Effector CD4-positive, alpha-beta T cell (primary cell): ENCODE measurements at places on chromosomes 1 and 21.
A peak's percentile ranks its signal among the peaks of the same experiment; 100 is the strongest.

- DNase-seq: no peak
Observed at GRCh38 chr1:7331926-7332535, 439.1 kb upstream of the VAMP3 start.

DNA sequence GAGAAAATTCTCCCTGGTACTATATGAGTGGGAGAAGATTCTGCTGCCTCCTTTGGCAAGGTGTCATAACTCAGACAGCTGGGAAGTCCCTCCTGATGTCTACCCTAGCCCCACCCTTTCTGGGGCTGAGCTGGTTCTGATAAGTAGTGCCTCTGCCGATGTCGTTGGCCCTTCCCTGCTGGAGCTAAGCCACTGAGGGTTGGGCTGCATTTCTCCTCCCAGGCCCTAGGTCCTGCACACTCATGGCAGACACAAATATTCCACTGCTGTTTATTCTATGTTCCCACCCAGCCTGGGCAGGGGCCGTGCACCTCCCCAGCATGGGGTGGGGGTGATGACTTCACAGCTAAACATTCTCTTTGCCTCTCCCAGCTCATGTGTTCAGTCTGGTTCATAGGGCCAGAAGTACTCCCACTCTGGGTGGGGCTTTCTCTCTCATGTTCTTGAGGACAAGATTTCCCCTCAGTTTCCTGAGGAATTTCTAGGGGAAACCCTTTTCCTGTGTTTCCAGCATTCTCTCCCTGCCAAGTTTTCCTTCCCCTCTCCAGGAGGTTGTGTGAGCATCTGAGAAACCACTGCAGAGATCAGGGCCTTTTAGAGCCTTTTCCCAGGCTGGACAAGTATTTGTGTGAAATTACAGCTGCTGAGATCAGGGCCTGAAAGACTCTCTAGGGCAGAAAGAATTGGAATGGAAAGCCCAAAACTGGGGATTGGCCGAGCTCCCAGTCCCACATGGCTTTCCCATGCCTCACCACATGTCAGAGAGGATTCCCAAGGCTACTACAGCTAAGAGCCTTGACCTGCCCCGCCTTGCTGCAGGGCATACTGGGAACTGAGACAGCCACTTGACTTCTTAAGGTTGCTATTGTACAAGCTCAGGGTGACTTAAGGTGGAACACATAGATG is 66.2 kb downstream of the ATP2B4 start:
- no peak for DNase-seq

GRCh38 chr21:44930543-44930981 is 9.3 kb upstream of the SLX9 start:
- peak; percentile 59 for DNase-seq

- DNase-seq: peak; percentile 25
Observed at GRCh38 chr1:109793486-109794318, 30.0 kb upstream of the EPS8L3 start.

DNA sequence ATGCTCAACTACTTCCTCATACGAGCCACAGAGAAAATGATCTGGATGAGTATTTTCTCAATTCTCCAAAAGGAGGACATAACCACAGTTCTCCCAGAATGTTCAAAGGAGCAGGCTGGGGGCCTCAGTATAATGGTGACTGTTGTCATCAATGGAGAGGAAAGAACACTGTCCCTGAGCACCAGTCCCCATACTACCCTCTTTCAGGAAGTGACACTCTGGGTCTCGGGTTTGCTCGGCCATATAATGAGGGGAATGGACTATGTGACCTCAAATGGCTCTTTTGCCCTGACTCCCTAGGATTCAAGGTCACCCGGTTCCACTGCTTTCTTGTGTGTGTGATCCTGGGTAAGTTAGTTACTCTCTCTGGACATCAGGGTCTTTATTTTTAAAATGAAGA is 22.8 kb downstream of the SLC9A1 start:
- no peak for DNase-seq

DNA sequence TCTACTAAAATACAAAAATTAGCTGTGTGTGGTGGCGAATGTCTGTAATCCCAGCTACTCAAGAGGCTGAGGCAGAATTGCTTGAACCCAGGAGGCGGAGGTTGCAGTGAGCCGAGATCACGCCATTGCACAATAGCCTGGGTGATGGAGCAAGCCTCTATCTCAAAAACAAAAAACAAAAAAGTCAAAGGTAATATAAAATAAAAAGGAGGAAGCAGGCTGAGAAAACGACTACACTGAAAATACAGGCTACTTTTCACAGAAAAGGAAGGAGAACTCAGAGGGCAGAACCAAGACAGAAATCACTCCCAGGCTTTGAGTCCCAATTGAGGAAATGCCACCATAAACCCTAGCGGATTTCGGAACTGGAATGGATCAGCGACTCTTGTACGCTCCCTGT is 5.9 kb upstream of the A3GALT2 start:
- DNase-seq: no peak

DNA sequence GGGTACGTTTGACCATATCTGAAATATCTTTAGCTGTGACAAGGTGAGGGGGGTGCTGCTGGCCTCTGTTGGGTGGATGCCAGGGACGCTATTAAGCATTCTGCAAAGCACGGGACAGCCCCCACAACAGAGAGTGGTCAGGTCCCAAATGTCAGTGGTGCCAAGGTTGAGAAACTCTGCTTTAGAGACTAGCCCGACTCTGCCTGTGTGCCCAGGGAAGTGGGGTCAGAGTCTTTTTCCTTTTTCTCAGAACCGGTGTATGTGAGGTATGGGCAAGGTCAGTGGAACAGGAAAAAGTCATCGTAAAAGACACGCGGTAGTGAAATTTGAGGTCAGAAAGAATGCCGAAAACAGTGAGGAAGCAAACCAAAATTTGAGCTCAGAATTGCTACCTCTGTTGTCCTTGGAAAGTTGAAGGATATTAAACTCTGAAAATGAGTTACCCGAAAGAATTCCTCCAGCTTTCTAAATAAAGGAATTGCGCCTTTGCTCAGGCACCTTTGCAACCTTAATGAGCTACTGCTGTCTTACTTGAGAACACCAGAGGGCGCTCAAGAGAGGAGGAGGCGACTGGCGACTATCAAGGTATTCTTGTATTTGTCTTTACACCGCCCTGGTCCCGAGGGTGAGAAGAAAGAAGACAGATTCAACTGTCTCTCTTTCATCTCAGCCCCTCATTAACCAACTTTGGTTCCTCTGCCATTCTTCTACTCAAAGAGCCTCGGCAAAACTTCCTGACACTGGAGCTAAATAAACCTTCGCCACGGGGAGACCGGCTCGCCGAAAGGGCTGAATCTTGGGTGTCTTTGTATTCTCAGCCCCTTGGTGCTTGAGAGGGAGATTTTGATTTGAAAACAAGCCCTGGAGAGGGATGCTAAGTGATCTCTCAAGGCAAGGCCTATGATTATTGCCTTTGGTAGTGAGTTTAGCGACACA is 85.4 kb upstream of the OLIG2 start:
- DNase-seq: peak; percentile 26

GRCh38 chr1:227886993-227887696 is 60.6 kb downstream of the WNT9A start:
- DNase-seq: no peak

DNA sequence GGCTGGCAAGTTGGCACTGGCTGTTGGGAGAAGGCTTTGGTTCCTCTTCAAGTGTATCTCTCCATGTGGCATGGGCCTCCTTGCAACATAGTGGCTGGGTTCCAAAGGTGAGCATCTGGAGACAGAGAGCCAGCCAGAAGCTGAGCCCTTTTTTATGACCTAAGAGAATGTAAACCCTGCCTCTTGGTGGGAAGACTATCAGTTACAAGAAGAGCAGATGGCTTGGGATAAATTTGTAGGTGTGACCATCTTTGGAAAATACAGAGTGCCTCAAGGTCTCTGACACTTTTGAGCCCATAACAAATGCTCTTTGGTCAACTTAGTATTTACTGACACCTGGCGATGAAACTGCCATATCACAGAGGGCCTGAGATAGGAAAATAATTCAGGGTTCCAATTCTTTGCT is 31.4 kb upstream of the PRELP start:
- no peak for DNase-seq

GRCh38 chr1:40244138-40244744 is 3.5 kb upstream of the TMCO2 start:
- DNase-seq: no peak

GRCh38 chr1:41615316-41615715 is 130.8 kb upstream of the EDN2 start:
- no peak for DNase-seq

GRCh38 chr1:4079815-4080214 is 179.7 kb upstream of the C1orf174 start:
- no peak for DNase-seq

GRCh38 chr1:231616667-231617066 is 9.9 kb upstream of the DISC1 start:
- DNase-seq: no peak

- no peak for DNase-seq
Observed at GRCh38 chr1:14535619-14536355, 62.7 kb upstream of the KAZN start.

DNA sequence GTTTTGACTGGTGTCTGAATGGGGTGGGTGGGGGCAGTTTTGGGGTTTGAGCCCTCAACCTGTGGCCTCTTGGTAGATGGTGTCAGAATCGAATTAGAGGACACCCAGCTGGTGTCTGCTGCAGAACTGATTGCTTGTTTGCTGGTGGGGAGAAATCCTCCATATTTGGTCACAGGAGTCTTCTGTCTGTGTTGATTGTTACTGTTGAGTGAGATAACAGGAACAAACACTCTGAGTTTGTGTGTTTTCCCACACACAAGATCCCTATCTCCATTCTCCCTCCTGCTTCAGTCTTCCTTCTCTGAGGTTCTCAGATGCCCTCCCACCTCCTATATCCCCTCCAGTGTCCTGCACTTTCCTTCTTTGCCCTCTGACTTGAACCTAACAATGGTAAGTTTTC is 19.1 kb upstream of the CGN start:
- no peak for DNase-seq

- no peak for DNase-seq
Observed at GRCh38 chr1:116242741-116243140, 130.3 kb upstream of the ATP1A1 start.

GRCh38 chr1:234515821-234516241 is 36.9 kb upstream of the TARBP1 start:
- no peak for DNase-seq

DNA sequence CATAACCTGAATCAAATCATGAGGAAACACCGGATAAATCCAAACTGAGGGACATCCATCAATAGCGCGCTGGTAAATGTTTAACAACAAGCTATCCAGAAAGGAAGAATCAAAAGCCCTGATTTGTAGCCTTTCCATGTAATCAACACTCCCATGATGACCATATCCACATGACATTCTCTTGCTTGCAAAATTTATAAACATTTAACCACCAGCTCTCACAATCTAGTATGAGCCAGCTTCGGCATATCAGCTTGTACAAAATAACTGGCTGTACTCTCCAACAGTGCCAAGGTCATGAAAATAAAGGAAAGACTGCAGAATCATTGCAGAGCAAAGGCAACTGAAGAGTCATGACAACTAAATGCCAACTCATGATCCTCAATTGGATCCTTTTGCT is 15.7 kb downstream of the HSD11B1 start:
- DNase-seq: no peak

GRCh38 chr1:186188004-186188539 is 187.0 kb downstream of the TPR start:
- no peak for DNase-seq

DNA sequence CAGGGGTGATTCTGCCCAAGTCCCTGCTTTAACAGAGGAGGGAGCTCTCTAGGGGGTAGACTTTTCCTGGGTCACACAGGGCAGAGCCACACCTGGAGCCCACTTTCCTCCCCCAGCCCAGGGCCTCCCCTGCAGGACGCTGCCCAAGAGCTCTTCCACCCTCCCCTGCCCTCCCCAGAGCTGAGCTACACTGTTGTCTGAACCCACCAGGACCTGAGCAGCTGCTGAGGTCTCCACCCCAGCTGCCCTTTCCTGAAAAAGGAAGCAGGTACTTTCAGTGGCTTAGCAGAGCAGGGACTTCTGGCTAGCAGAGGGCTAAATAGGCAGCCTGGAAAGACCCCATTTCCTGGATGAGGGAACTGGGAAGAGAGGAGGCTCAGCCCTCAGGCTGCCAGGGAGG is 169.3 kb upstream of the ETV3 start:
- DNase-seq: no peak

DNA sequence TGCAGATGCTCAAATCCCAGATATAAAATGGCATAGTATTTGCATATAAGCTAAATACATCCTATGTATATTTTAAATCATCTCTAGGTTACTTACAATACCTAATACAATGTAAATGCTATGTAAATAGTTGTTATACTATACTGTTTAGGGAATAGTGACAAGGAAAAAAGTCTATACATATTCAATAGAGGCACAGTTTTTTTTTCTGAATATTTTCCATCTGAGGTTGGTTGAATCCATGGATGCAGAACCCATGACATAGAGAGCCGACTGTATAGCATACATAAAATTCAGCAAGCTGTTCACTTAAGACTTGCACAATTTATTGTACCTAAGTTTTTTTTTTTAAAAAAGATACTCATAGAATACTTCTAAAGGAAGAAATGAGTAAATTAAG is 6.5 kb downstream of the TAF13 start:
- no peak for DNase-seq

GRCh38 chr1:191831572-191831971 is 326.7 kb upstream of the RGS18 start:
- no peak for DNase-seq

DNA sequence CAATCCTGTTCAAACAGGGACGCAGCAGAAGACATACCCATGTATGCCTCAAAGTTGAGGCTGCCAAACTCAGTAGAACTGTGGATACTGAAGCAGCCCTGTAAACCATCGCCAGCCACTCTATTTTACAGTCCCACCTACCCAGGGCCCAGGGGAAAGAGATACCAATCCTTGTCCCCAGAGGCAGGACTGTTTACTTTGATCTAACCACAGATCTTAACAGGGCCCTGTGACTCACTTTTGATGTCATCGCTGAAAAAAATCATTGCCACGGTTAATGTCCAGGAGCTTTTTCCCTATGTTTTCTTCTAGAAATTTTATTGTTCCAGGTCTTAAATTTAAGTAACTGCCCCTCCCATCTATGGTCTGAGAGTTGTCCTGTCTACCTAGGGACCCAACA is 538.4 kb upstream of the NCAM2 start:
- DNase-seq: no peak
